ENCODE measurements at places on chromosomes 3 and 15. TPM values are rescaled to one million over a fixed set of nuclear protein-coding genes. Genes with fewer than 3 reads are reported as not detected.

DNA sequence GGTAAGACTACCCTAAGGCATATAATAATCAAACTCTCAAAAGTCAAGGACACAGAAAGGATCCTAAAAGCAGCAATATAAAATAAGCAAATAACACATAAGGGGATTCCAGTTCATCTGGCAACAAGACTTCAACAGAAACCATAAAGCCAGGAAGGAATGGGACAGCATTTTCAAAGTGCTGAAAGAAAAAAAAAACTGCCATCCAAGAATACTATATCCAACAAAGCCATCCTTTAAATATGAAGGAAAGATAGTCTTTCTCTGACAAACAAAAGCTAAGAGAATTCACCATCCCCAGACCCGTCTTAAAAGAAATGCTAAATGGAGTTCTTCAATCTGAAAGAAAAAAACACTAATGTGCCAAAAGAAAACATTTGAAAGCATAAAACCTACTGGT lies 14.7 kb upstream of the CLN6 start:
- DNase-seq: no peak
- no peaks in the 10 kb centered on the region for H3K4me1 ChIP-seq
- H3K4me3 ChIP-seq: no peak overlapping the region
- no peak overlapping the region for H3K27ac ChIP-seq
- no peaks in the 10 kb centered on the region for H3K36me3 ChIP-seq

DNA sequence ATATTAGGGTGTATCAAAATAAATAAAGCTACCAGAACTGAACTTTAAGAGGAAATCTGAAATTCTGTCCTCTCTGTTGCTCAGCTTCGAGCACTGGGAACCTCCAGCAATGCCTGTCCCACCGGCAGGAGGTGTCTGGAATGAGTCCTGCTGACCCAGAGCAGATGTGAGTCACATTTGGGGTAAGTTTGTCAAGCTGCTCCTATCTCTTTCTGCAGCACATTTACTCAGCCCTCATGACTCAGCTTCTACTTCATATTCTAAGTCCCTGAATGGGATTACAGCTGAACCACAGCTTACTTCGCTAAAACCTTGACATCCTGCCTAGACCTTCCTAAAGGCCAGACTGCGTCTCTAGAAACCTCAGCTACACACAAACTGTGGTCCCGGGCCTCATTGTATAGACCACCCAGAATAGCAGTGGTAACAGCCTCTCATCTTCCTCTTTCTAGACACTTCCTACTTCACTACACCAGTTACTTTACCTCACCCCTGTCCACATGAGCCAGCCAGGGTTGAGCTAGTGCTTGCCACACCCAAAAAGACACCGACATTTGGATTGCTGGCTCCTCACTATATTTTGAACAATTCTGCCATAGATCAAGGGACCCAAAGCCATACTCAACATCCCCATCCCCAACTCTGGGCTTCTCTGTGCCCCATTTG lies 109.6 kb upstream of the TMCO5A start:
- no peak for DNase-seq
- H3K4me1 ChIP-seq: no peaks in the 10 kb centered on the region
- H3K27me3 ChIP-seq: peaks cover 3% of the 10 kb centered on the region
- H3K4me3 ChIP-seq: no peak overlapping the region
- H3K36me3 ChIP-seq: no peaks in the 10 kb centered on the region

DNA sequence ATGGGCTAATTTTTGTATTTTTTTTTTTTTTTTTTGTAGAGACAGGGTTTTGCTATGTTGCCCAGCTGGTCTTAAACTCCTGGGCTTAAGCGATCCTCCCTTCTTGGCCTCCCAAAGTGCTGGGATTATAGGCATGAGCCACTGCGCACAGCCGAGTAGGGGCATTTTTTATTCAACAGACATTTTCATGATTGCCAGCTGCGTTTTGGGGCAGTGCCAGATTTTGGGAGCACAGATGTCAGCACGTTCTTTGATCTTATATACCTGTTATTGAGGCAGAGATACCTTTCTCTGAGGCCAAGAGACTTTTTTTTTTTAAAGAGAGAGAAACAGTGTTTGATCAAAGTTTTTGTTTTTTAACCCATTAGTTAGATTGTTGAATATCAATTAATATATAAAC lies 16.8 kb downstream of the NEO1 start:
- no peaks in the 10 kb centered on the region for H3K36me3 ChIP-seq
- DNase-seq: no peak
- no peak overlapping the region for H3K27ac ChIP-seq
- H3K27me3 ChIP-seq: peaks cover 14% of the 10 kb centered on the region

GRCh38 chr15:87672309-87673288 lies 583.9 kb downstream of the NTRK3 start:
- H3K27me3 ChIP-seq: no peaks in the 10 kb centered on the region
- no peak overlapping the region for H3K27ac ChIP-seq
- H3K4me1 ChIP-seq: no peaks in the 10 kb centered on the region
- no peak for DNase-seq

- peaks cover 10% of the 10 kb centered on the region for H3K27me3 ChIP-seq
- H3K36me3 ChIP-seq: peaks cover 22% of the 10 kb centered on the region
- no peak overlapping the region for H3K27ac ChIP-seq
- no peak for DNase-seq
- H3K4me1 ChIP-seq: peaks cover 28% of the 10 kb centered on the region
- H3K4me3 ChIP-seq: no peak overlapping the region
Measured at GRCh38 chr15:48955967-48956366, 7.8 kb downstream of the SHC4 start.

DNA sequence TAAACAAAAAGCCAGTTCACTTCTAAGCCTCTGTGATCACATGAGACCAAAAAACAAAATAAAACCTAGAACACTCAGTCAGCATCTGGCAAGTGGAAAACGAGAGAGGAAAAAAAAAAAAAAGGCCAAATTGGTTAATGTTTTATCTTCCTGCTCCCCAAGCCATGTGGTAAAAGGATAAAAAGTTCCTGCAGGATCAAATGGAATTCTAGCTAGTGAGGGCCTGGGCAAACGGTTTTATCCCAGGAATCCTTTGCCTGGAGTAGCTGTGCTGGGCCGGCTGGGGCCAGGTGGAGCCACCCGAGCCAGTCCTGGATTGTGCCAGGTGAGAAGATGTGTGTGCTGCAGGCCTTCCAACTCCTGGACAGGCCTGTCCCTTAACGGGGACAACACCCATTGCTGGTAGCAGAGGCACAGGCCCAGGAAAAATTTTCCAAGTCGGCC lies 13.2 kb downstream of the SMAD6 start:
- H3K4me3 ChIP-seq: no peak overlapping the region
- no peak overlapping the region for H3K27ac ChIP-seq
- H3K36me3 ChIP-seq: no peaks in the 10 kb centered on the region
- peaks cover 6% of the 10 kb centered on the region for H3K27me3 ChIP-seq

- DNase-seq: no peak
- H3K4me1 ChIP-seq: no peaks in the 10 kb centered on the region
- no peaks in the 10 kb centered on the region for H3K36me3 ChIP-seq
- H3K27ac ChIP-seq: no peak overlapping the region
- H3K4me3 ChIP-seq: no peak overlapping the region
- H3K27me3 ChIP-seq: no peaks in the 10 kb centered on the region
Measured at GRCh38 chr15:35872577-35872976, 326.6 kb upstream of the DPH6 start.

Gene STXBP5L
- total RNA-seq: not detected
